GM12892 (cell line): ENCODE measurements at places on chromosomes 2 and 18.

DNA sequence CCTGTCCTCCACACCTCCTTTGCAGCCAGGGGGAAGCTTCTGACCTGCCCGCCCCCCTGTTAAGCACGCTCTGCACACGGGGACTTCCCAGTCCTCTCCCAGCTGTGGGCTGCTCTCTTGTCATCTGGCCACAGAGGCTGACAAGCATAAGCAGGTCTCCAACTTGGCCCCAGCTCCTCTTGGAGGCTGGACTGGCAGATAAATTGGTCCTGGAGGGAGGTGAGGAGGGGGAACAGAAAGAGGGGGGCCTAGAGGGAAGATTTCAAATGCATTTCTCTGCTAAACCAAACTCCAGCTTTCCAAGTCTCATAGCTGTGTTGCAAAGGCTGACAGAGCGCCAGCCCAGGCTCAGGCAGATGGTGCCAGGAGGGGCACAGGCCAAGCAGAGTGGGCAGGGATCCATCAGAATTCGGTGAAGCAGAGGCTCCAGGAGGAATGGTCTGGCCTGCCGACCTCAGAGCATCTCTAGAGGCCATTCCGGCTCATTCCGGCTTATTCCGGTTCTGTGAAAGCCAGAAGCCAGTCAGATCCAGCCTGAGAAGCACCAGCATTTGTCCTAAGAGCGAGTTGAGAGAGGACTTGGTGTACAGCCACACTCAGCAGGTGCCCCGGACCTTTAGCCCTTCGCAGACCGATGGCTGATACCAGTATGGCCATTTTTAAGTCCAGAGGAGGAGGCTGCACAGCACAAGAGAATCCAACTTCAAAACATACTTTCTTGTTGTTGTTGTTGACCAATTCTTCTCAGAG is 508.9 kb upstream of the MYT1L start:
- no peak for DNase-seq

DNA sequence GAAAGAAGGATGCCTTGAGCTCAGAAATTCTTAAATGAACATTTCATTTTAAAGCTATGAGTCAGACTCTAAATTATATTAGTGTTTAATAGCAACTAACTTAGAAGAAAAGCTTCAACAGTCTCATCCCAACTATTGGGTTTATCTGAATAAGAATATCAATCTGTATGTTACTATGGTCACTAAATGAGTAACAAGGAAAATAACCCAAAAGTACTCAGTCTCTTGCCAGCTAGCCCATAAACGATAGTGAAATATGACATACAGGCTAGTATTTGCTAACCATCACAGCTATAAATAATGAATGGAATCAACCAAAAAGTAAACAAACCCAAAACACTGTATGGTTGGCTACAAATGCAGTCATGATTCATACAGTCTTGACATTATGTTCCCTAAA is 174.9 kb downstream of the RAB3GAP1 start:
- DNase-seq: no peak

GRCh38 chr2:513981-514706 is 163.1 kb downstream of the TMEM18 start:
- no peak for DNase-seq

DNA sequence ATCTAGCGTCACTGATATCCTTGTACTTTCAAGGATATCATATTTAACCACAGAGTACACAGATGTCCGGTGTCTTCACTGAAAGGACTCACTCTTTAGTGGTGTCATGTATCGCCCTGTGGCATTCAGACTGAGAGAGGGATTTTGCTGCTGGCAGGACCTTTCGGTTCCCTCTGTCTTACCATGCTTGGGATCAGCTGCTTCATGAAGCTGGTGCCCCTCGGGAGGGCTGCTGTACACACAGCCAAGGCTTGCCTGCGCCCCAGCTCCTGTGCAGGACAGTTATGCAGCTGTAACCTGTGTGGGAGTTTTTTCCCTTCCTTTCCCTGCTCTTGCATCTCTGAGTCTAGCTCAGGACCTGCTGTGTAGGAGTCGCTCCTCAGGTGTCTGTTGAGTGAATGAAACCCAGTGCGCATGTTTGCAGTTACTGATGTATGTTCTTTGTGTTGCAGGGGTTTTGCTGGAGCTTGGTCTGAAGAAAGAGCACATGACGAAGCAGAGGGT is 64.4 kb downstream of the GREB1 start:
- DNase-seq: no peak

- peak; percentile 99 for DNase-seq
These were observed at the start of gene PREB for GRCh38 chr2:27133905-27134780. Gene PREB, minus strand, starts transcription at chr2:27134636. Its CDS starts 215 bp downstream, at chr2:27134421.
